ENCODE measurements at places on chromosomes 5 and 9.
A peak's percentile ranks its signal among the peaks of the same experiment; 100 is the strongest.

- DNase-seq: no peak
Measured at GRCh38 chr5:39073767-39074016, 507 bp downstream of the RICTOR start.

- DNase-seq: no peak
Measured at GRCh38 chr5:114101153-114101552, 260.7 kb upstream of the KCNN2 start.

- DNase-seq: no peak
Measured at GRCh38 chr5:119274767-119275130, 81.1 kb upstream of the TNFAIP8 start.

GRCh38 chr9:5178126-5178805 lies 7.2 kb downstream of the INSL6 start:
- no peak for DNase-seq

DNA sequence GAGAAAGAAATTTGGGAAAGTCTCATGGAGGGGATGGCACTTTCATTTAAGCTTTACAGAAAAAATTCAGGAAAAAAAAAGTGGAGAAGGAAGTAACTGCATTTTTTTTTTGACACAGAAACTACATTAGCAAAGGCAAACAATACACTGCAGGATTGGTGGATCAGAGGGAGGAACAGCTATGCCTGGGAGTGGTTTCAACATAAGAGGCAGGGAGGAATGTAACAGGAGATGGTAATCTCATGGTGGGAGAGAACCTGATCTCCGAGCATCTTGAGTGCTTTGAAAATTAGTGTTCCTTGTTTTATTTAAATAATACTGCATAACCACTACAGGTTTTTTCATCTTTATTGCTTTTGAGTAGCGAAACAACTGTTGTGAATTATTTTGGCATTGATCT lies 249.4 kb downstream of the FAM170A start:
- DNase-seq: no peak

DNA sequence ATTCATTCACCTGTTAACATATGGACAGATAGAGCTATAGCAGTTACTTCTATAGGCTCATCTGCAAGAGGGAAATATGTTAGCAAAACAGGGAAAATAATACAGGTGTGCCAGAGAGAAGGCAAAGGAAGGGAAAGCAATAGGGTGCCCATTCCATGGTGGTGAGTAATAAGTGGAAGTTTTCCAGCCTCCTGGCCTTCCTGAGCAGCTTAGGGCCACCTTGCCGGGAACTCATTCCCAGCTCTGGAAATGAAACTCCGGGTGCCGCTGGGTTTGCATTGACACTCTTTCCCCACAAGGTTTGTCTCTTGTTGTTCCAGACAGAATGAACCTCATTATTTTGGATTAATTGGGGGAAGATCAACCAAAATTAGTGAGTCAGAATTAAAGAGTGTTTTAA lies 58.4 kb downstream of the SLC1A3 start:
- DNase-seq: no peak

DNA sequence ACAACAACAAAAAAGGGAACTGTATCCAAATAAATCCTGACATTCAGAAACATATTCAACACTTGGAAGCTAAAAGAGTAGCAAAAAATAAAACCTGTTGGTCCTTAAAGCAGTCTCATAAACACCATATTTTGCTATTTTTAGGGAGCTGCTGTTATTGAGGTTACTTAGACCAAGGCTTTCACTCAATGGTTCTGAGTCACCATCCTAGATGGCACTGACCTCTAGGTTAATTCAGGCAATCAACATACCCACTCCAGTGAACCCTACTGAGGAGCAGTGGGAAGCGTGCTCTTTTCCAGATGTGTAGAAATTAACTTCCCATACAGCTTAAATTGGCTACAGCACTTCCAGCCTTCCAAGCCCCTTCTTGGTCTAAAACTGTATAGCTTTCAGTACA lies 5.2 kb downstream of the GNAQ start:
- DNase-seq: no peak

DNA sequence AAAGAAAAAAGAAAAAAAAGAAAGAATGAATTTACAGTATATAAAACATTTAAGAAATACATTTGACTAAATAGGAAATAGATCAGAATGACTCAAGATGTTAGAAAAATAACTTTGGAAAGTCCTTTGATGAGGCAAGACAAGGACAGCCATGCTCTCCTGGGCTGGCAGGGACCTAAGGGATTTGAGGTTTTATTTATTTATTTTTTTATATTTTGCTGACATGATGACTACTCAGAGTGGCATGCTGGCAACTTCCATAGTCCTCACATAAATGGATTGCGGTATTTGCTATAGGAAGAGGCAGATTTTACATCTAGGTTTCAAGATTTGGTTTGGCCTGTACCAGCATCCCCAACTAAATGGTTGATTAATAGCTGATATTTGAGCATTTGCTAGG lies 17.7 kb downstream of the SLC28A3 start:
- no peak for DNase-seq

GRCh38 chr9:16726718-16727451 lies 143.6 kb downstream of the BNC2 start:
- DNase-seq: peak; percentile 1

DNA sequence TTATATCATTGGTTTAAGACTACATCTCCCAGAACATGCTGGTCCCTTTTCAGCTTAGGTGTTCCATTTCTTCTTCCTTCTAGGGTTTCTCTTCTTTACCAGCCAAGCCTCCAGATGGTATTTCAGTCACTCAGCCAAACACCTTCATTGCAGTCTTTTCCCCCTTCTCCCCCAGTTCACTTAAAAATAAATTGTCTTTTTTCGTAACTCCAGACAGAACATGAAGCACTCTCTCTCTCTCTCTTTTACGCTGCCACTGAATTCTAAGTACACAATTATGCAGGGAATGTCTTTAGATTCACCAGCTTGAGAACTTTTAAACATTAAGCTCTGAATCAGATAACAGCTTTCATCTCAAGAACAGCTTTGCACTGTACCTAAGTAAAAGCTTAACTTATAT lies 419.7 kb upstream of the BRINP1 start:
- no peak for DNase-seq

Data from activated T-cell treated with anti-CD3 and anti-CD28 coated beads for 48 hours (primary cell).